Caudate nucleus (tissue), 63 donors: ENCODE measurements at places on chromosomes 1 and 21.

GRCh38 chr1:173453982-173454381 lies 23.2 kb upstream of the PRDX6 start:
- DNase-seq = no peak

DNA sequence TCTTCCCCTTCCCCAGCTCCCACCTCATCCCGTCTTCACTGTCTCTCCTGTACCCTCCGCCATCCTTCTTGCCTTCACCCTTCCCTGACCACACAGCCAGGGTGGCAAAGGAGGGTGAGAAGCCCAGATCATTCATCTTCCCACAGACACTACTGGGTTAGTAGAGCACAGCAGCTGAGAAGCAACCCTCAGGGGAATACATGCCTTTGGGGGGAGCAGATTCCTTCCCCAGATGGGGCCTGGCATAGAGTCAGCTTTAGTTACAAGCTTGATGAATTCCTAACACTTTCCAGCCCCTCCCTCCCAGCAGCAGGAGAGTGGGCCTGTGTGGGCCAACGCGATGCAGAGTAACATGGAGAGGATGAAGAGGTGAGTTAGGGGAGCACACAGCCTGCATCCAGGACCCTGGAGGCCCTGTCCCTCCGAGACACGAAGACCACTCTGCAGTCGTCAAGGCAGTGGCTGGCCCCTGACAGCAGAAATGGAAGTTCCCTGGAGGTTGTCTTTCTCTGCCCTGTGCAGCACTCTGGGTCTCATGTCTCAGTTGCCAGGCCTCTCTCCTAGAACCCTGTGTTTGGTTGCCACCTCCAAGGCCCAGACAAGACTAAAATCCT lies 8.8 kb upstream of the BTG2 start:
- DNase-seq = no peak

GRCh38 chr21:14753466-14754258 lies 207.5 kb upstream of the SAMSN1 start:
- no peak for DNase-seq

DNA sequence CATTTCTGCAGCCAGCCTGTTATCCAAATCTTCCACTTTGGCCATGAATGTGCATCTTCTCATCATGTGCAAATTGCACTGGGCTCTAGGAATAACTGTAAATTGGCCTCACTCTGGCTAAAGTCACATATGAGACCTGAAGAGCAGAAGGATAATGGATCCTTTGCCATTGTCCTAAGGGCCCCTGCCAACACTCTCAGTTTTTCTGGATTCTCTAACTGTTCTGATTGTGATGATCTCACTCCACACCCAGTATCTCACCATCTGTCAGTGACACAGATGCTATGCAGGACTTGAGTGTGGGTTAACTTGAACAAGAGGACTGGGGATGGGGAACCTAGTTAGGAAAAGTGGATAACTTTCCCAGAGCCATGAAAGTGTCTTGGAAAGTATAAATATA lies 8.5 kb upstream of the FYB2 start:
- DNase-seq = no peak

DNA sequence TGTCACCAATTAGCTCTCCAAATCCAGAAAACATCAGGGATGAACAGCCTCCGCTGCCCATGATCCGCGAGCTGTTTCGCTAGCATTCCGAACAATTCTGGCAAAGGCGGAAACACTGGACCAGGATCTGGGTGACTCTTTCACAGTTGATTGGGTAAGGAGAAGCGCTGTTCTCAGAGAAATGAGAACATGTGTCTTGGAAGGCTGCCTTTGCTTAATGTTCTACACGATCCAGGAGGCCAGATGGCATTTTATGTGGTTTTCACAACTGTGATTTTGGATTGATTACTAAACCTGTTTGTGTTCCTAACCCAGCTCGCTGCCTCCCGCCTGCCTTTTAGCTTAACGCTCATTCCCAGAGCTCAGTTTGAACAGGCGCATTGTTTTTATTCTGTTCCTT lies 144.0 kb downstream of the KIF26B start:
- no peak for DNase-seq

DNA sequence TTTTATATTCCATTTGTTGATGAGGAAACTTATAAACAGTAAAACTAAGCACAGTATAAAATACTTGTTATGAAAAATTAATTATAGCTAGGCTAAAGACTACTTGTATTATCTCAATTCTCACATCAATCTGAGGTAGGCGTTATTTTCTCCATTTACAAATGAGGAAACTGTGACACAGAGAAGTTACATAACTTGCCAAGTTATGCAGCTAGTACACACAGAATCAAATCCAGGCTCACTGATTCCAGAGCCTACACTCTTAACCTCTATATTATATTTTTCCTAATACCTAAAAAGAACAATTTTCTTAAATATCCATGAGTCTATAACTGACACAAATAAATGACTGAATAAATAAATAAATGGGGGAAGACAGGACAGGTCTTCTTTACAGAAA lies 11.2 kb upstream of the VPS45 start:
- DNase-seq = no peak

GRCh38 chr1:103448560-103448959 lies 76.9 kb upstream of the RNPC3 start:
- DNase-seq = no peak

DNA sequence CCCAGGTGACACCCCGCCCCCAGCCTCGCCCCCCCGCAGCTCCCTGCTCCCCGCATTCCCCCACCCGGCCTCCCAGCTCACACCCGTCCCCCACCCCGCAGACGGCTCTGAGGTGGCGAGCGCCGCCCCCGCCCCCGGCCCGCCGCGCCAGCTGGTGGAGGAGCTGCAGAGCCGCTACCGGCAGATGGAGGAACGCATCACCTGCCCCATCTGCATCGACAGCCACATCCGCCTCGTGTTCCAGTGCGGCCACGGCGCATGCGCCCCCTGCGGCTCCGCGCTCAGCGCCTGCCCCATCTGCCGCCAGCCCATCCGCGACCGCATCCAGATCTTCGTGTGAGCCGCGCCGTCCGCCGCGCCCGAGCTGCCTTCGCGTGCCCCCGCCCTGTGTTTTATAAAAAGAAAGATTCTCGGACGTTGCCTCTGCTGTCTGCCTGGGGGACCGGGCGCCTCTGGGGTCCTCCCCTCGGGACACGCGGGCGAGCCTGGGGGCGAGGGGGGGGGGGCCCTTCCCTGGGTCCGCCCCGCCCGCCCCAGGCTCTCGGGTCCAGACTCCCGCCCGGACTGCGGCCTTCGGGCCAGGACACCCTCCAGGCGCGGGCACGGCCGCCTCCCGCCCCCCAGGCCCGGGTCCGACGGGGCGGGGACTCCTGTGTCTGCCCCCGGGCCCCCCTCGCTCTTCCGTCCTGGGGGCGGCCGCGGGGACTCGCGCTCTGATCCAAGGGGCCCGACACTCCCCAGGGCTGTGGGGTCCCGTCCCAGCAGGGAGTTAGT lies 1.6 kb upstream of the MMP23B start:
- peak; percentile 52 for DNase-seq

DNA sequence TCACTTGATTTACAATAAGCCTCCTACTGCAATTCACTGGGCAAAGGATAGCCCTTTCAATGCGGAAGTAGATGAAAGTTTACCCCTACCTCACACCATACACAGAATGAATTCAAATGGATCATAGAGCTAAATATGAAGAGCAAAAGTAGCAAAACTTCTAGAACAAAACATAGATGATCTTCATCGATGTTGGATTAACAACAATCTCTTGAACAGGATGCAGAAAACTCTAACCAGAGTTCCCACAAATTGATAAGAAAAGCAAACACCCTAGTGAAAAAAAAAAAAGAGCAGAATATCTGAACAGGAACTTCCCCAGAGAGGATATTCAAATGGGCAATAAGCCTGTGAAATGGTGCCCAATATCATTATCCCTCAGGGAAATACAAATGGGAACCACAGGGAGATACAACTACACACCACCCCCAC lies 1.9 kb upstream of the UBASH3A start:
- no peak for DNase-seq

GRCh38 chr1:27438621-27439061 lies 46.2 kb downstream of the GPR3 start:
- DNase-seq = no peak

GRCh38 chr1:182596934-182597333 lies 7.3 kb downstream of the RGS16 start:
- no peak for DNase-seq

DNA sequence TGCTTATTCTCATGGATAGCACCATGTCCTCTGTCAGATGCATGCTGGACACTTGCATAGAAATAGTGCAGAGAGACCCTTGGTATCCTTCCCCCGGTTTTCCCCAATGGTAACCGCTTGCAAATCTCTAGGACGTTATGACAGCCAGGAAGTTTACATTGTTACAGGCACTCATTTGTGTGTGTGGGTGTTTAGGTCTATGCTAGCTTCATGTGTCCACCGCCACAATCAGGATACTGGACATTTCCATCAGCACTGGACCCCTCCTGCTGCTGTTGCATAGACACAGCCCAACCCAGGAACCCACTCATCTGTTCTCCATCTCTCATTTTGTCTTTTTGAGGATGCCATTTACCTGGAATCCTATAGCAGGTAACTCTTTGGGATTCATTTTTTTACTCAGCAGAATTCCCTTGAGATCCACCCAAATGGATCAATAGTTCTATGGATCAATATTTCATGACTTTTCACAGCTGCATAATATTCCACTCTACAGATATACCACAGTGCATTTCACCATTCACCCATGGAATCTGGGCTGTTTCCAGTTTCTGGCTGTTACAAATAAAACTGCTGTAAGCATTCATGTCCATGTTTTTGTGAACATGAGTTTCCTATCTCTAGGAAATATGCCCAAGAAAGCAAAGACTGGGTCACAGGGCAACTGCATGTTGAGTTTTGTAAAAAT lies 6.6 kb upstream of the WNT9A start:
- DNase-seq = no peak

DNA sequence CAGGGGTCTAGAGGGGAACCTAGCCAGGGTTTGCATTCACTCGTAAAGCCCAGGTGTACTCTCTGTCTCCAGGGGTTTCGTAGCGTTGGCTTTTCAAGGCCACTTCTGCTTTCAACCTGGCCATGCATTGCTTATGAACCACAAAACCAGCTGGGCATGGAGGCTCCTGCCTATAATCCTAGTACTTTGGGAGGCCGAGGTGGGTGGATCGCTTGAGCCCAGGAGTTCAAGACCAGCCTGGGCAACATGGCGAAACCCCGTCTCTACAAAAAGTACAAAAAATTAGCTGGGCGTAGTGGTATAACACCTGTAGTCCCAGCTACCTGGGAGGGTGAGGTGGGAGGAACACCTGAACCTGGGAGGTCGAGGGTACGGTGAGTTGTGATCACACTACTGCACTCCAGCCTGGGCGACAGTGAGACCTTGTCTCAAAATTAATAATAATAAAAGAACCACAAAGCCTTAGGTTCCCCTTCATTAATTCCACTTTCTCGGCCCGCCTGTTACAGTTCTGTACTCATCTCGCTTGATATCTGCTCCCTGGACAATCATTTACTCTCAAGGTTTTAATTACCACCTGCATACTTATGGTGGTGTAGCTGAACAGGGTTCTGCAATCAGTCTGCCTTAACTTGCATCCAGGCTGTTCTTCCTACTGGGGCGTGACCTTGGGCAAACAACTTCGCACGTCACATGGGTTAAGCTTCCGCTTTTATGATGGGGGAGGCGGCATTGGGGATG lies 6.1 kb downstream of the SLC16A4 start:
- no peak for DNase-seq

DNA sequence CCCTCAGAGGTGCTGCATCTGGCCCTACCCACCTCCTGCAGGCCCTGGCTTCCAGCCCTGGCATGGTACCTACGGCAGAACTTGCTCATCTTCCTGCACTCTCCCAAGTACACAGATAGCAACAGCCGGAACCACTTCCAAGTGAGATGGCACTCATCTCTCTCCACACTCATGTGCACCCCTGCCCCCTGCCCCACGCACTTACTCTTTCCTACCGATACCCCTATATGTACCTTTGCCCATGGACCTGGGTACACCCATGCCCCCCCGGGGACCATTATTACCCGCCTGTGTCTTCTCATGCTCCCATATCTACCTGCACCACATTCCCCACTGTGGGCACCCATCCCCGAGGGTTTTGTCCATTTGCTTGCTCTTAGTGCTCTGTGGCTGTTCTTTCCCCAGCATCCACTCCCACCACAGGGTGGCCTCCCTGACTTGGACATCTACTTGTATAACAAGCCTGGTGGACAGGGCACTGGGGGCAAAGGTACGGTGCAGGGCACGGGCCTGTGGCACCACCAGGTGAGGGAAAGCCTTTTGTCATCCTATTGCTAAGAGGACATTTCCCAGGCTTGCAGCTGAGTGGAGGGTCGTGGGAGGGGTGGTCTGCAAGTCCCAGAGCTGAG lies 14.7 kb downstream of the HYI start:
- no peak for DNase-seq

DNA sequence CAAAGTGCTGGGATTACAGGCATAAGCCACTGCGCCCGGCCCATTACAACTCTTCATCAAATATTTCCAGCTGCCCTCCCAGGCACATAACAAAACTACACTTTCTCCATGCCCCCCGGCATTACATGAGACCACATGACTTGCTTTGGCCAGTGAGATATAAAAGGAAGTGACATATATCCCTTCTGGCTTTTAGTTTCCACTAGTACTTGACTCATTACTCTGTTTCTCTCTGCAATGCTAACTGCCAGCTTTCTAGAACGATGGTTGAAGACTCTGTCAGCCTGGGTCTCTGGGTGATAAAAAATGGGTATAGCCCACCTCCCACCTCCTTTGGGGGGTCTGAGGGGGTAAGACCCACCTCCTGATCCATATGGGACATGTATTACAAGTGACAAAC lies 24.2 kb downstream of the ABL2 start:
- no peak for DNase-seq

GRCh38 chr1:65253800-65254319 lies 55.5 kb upstream of the DNAJC6 start:
- no peak for DNase-seq

DNA sequence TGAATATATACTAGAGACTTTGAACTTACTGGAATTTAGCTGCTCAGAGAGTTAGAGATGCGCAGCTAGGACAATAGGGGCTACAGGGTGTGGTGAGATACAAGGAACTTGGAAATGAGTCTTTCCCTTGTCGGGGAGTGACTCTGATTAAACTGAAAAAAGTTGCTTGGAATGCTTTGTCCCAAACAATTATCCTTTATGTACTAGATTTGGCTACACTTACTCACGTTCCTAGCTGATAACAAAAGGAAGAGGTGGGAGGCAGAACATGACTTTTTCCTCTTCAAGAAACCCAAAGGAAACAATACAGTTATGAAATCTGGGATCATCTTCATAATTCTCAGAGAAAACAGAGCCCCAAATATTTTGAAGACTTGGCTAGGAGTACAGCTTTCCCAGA lies 6.9 kb upstream of the CGN start:
- no peak for DNase-seq

DNA sequence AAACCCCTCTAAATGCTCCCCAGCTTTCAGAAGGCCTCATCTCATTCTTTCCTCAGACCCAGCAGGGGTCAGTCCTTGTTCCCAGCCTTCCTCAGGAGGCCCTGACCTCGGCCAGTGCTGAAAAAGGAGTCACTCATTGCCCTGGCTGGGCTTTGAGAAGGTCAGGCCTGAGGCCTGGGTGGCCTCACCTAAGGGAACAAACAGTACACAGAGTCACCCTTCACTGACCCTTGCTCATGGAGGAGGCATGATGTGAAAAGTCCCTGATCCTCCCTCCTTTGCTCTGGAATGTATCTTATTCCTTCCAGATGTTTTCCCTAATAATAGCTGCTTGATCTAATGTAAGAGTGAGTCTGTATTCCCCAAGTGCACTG lies 117.7 kb upstream of the SLC44A3 start:
- DNase-seq = no peak

GRCh38 chr1:179066471-179066870 lies 15.4 kb upstream of the TOR3A start:
- DNase-seq = no peak

GRCh38 chr1:50424045-50424883 lies 1.0 kb upstream of the DMRTA2 start:
- no peak for DNase-seq
